ENCODE measurements at places on chromosomes 7 and 10. TPM values are rescaled to one million over a fixed set of nuclear protein-coding genes. Genes with fewer than 3 reads are reported as not detected.

Gene GAD2
- not detected for total RNA-seq

- H3K27ac ChIP-seq = no peak overlapping the region
- no peaks in the 10 kb centered on the region for H3K4me1 ChIP-seq
- H3K36me3 ChIP-seq = no peaks in the 10 kb centered on the region
- no peaks in the 10 kb centered on the region for H3K27me3 ChIP-seq
These were observed 110.7 kb downstream of the LRMDA start for GRCh38 chr10:75542084-75542483.

DNA sequence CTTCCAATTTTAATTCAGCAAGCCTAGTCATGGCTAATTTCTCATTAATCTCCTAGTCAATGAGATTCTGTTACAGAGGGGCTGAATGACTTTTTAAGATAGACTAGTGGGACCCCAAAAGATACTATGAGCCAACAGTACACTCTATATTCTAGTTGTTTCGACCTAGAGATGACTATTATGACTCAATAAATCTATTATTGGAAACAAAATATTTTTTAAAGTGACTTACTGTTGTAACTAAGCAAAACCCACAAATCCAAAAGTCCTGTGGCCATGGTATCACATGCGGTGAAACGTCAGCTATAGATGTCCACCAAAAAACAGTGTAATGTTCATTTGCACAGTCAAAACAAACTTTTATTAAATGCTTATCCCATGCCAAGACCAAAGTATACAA lies 95.3 kb upstream of the ADO start:
- H3K4me1 ChIP-seq = no peaks in the 10 kb centered on the region
- no peaks in the 10 kb centered on the region for H3K27me3 ChIP-seq
- DNase-seq = no peak
- no peak overlapping the region for H3K4me3 ChIP-seq
- no peak overlapping the region for H3K27ac ChIP-seq

DNA sequence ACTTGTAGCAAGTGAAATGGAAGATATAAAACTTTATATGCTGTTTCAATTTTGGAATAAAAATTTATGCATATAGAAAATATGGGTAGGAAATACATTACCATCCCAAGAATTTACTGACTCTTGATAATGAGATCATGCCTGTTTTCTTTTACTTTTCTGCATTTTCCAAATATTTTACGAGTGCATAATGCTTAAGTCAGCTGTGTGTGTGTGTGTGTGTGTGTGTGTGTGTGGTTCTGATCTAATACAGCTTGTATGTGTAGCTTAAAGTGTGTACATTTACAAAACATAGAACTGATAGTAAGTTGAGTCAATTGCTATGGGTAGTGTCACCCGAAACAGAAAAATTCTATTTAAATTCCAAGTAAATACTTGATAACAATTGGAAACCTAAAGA lies 315.9 kb upstream of the LRRN3 start:
- no peaks in the 10 kb centered on the region for H3K27me3 ChIP-seq
- H3K36me3 ChIP-seq = no peaks in the 10 kb centered on the region
- DNase-seq = no peak
- H3K4me1 ChIP-seq = no peaks in the 10 kb centered on the region
- no peak overlapping the region for H3K27ac ChIP-seq

DNA sequence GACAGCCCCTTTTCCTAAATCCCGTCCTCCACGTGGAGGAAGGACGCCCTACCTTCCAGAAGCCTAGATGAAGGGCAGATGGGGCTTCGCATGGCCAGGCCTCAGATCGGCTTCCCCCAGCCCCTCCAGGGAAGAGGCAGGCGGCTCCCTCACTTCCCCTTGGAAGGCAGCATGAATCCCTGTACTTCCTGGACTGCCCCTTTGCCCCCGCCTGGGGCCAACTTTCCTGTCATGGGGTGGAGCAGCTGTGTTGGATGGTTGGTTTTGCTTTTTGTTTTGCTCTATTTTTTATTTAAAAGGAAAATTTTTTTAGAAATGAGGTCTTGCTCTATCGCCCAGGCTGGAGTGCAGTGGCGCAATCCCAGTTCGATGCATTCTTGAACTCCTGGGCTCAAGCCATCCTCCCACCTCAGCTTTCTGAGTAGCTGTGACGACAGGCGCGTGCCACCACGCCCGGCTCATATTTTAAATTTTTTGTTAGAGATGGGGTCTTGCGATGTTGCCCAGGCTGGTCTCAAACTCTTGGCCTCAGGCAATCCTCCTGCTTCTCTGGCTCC lies 27.2 kb downstream of the GTF2IRD1 start:
- peaks cover 80% of the 10 kb centered on the region for H3K4me1 ChIP-seq
- peak overlapping the region; percentile 38 for H3K4me3 ChIP-seq
- no peaks in the 10 kb centered on the region for H3K27me3 ChIP-seq
- H3K27ac ChIP-seq = peak overlapping the region; percentile 92

- H3K27ac ChIP-seq = peak overlapping the region; percentile 97
- DNase-seq = no peak
- no peaks in the 10 kb centered on the region for H3K36me3 ChIP-seq
- H3K27me3 ChIP-seq = no peaks in the 10 kb centered on the region
These were observed 7.8 kb downstream of the NOD1 start for GRCh38 chr7:30470771-30471170.

Data from tibial nerve (tissue), 4 donors.